Mesenteric fat pad (tissue), 1 donor: ENCODE measurements at places on chromosomes 1 and 21. TPM values are rescaled to one million over a fixed set of nuclear protein-coding genes. Genes with fewer than 3 reads are reported as not detected.
A peak's percentile ranks its signal among the peaks of the same experiment; 100 is the strongest.

DNA sequence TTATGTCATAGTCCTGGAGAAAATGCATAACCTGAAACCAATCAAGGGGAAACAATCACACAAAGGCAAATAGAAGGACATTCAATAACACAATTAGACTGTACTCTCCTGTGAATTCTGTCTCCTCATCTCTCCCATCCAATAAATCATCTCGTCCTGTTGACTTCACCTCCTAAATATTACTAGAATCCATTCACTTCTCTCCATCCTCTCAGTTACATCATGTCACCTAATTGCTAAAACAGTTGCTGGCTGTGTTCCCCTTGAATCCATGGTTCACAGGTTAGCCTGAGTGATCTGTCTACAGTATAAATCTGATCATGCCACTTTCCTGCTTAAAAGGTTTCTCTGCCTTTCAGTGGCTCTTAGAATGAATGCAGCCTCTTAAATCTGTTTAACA is 220.2 kb downstream of the TGFB2 start:
- no peak for DNase-seq

GRCh38 chr21:39209334-39209688 is 26.1 kb upstream of the PSMG1 start:
- DNase-seq, result no peak

The LORICRIN gene
- not detected for total RNA-seq

- DNase-seq, result no peak
Observed at GRCh38 chr1:153430166-153430553, 13.8 kb downstream of the S100A7A start.

The BSND gene
- not detected for total RNA-seq

- no peak for DNase-seq
Observed at GRCh38 chr1:100134872-100135271, 1.9 kb downstream of the TRMT13 start.

- no peak for DNase-seq
Observed at GRCh38 chr1:97262842-97263241, 541.3 kb downstream of the PTBP2 start.

The VWA5B1 gene
- not detected for total RNA-seq

- DNase-seq, result no peak
Observed at GRCh38 chr1:68438310-68438709, 11.4 kb downstream of the RPE65 start.

The GJA8 gene
- not detected for total RNA-seq

The TBX19 gene
- 0.87 TPM for total RNA-seq

- DNase-seq, result peak; percentile 67
Observed at GRCh38 chr21:31473685-31474345, 129.8 kb upstream of the TIAM1 start.

The ATP1A4 gene
- 0.39 TPM for total RNA-seq
